Epithelial cell of proximal tubule (primary cell): ENCODE measurements at places on chromosomes 1 and 21. TPM values are rescaled to one million over a fixed set of nuclear protein-coding genes. Genes with fewer than 3 reads are reported as not detected.

GRCh38 chr21:32442566-32443318 is 30.2 kb downstream of the EVA1C start:
- no peak for DNase-seq

GRCh38 chr1:183092350-183092749 is 69.1 kb downstream of the LAMC1 start:
- DNase-seq, result no peak

- DNase-seq, result no peak
These were observed 5.1 kb downstream of the CLCNKB start for GRCh38 chr1:16048573-16049189.

- no peak for DNase-seq
These were observed 63.8 kb upstream of the PRDX6 start for GRCh38 chr1:173413271-173413707.

The GPR52 gene
- total RNA-seq, result not detected in 2 replicates

The SETD4 gene
- total RNA-seq, result 19.7 and 36.2 TPM in 2 replicates

DNA sequence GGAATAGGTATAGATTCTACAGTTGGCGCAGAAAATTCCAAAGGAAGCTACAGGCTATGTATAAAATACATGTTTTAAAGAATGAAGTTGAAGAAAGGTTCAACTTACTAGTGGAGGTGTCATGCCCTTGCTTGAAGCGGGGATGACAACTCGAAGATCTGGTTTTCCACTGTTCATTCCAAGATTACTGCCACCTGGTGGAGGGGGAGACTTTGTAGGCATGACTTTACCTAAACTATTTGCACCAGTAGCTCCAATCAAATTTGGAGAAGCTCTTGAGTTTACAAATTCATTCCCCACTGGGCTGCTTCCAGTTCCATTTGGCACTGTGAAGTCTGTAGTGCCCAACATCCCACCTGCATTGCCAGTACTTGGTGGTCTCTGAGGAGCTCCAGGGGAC is 81.7 kb downstream of the AXDND1 start:
- no peak for DNase-seq

The C1orf56 gene
- total RNA-seq, result 3.0 and 3.1 TPM in 2 replicates

GRCh38 chr1:154739654-154740053 is 130.4 kb downstream of the KCNN3 start:
- DNase-seq, result no peak

DNA sequence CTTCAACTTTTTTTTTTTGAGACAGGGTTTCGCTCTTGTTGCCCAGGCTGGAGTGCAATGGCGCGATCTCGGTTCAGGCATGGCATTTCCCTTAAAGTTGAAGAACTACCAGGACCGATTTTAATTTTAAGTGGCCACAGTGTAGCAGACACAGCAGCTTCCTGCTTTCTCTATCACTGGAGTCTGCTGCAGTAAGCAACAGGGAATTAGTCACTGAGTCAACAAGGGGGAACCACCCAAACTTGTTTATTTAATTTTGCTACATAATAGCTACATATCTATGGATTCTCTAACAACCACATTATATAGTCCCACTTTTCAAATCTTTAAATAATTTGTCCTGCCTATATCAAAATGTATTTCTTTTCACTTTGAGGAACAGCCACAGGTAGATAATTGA is 12.5 kb upstream of the TNNI3K start:
- no peak for DNase-seq

The SUSD4 gene
- 0.07 and 0.12 TPM in 2 replicates for total RNA-seq

DNA sequence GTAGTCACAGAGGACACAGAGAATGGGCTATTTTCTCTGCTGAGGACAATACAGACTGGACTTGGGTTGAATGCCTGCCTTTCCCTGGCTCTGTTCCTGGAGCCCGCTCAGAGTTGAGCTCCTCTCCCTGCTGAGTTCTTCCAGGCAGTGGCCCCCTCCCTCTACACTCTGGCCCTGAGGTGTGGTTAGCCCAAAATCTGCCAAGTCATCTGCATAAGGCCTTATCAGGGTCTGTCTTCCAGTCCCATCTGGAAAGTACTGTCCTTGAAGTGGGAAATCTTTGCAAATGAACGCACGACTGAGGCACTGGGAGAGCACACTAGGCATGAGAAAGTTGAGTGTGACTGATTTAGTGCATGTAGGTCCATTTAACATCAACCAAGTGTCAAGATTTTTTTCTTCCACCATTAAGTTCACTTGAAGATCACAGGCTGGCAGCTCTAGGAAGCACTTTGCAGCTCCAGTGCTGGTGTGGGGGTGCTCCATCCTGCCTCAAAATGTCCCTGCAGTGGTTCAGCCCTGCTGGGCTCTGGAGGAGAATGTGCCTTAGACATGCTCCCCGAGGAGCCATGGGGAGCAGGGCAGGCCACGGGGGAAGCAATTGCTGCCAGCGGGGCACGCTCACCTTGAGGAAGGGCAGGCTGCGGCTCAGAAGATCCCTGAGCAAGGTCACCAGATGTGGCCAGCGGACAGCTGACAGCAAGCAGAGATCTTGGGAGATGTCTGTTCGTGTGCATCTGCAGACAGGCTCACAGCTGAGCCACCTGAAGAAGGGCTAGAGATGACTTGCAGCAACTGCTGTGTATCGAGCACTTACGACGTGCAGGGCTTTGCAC is 41.5 kb downstream of the IER5 start:
- DNase-seq, result no peak

The ADAR gene
- total RNA-seq, result 63.4 and 82.3 TPM in 2 replicates

- DNase-seq, result no peak
These were observed 1.2 kb upstream of the CAMK2N1 start for GRCh38 chr1:20487236-20487590.

- no peak for DNase-seq
These were observed 7.3 kb upstream of the TMEM51 start for GRCh38 chr1:15146142-15146680.

GRCh38 chr1:161440312-161440894 is 64.9 kb upstream of the FCGR2A start:
- no peak for DNase-seq

- DNase-seq, result no peak
These were observed 1155.2 kb upstream of the B3GALT2 start for GRCh38 chr1:194341587-194341986.

DNA sequence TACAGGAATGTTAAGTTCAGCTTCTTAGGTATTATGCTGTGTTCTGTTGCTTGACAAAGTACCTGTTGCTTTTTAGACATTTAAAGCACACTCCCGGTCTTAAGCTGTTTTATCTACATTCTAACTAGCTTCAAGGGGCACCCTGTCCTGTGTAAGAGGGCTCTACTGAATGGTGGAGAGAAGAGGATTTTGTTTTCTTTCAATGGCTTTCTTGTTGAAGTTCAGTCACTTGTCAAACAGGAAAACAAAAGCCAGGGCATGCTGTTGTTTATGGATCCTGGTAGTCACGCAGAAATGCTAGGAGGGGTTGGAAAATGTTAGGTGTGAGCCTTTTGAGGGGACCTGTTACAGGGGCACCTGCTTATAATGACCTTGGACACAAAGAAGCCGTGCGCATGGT is 30.7 kb downstream of the PGM1 start:
- DNase-seq, result no peak

The SHISAL2A gene
- 0.17 TPM in 1 of 2 replicates, not detected in the other for total RNA-seq

The GREM2 gene
- total RNA-seq, result 0.06 TPM in 1 of 2 replicates, not detected in the other

DNA sequence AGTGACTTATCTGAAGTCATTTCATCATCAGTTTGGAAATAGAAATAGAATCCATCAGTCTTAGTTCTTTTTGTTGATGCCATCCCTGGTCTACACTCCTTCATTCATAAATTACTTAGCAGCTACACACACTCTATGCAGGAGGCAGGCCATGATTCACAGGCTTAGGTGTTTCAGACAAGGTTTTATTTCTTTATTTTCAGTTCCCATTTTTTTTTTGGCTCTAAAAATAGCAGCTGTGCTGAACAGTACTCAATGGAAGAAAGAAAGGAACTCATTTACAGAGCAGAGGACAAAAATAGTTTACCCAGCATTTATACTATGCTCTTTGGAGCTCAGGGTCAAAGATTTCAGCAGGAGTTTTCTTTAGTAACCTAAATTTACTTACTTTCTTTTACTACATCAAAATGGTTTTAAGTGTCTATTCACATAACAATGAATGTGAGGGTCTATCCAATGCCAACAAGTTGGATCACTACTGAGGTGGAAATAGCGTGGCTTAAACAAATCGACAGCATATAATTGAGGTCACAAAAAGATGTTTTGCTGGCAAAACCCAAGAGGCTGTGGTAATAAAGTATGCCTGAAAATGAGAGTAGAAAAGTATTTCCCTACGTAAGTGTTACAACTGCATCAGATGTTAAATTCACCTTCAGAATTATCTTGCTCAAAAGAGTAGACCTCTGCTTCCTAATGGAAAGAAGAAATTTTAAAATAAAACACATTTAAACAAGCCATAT is 7.7 kb downstream of the KRTAP19-8 start:
- no peak for DNase-seq

- no peak for DNase-seq
These were observed 56.5 kb downstream of the IRF2BP2 start for GRCh38 chr1:234553240-234554188.

GRCh38 chr1:3258386-3259003 is 189.5 kb downstream of the PRDM16 start:
- DNase-seq, result no peak

- no peak for DNase-seq
These were observed 17.0 kb downstream of the MARK1 start for GRCh38 chr1:220544901-220545303.

DNA sequence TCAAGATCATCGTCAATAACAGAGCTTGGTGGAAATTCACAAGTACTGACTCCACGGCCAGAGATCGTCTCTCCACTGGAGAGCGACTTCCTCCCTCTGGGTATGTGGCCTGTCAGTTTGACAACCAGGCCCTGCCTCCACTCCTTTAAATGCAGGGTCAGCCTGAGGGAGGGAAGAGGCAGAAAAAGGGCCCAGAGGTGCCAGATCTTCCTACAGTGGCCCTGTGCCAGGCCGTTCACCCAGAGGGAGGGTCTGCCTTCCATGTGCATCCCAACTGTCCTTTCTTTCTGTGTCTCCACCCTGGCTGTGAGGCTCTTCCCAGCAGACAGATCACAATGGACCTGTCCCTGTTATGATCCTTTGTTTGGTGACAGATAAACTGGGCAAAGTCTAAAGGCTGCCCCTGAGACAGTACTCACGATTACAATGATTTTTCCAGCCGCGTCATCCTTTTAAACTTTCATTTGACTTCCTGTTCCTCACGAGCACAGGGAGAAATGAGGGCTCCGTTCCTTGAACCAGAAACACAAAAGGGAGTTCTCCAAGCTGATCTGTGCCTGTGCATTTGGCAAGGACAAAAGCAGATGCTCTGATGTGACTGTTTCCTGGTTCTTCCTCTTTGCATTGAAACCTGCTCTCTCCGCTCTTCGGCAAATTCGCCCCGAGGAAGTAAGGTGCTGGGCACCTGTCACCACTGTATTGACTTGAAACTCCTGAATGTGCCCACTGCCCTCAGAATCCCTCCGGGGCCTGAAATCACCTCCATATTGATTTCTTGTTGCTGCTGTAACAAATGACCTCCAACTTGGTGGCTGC is 126.7 kb downstream of the PGBD5 start:
- DNase-seq, result no peak

GRCh38 chr1:113201560-113201959 is 128.6 kb downstream of the LRIG2 start:
- no peak for DNase-seq
